Omental fat pad (tissue), 4 donors: ENCODE measurements at places on chromosomes 3 and 15.

DNA sequence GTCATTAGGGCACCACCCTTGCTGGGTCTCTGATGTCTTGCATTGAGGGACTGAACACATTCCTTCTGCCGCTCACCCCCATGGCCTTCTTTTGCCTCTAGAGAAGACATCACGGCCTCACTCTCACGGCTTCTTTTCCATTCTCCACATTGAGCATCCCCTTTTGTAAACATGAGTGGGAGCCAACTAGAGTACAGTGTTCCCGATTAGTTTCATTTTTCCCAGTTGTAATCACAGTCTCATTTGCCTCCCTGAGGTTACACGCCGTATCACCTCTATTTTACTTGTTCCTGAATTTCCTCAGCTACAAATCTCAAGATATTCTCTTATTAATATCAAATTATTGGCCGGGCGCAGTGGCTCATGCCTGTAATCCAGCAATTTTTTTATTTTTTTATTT is 17.5 kb downstream of the USP13 start:
- no peak for DNase-seq

GRCh38 chr3:132311841-132312240 is 5.4 kb upstream of the ACP3 start:
- no peak for DNase-seq

- DNase-seq: no peak
Observed at GRCh38 chr15:73078722-73079121, 26.5 kb downstream of the NEO1 start.

- no peak for DNase-seq
Observed at GRCh38 chr15:89820666-89821611, 6.3 kb upstream of the ANPEP start.
